Esophagus squamous epithelium (tissue), 5 donors: ENCODE measurements at places on chromosomes 11 and 22.

GRCh38 chr11:2541881-2542361, 97.1 kb downstream of the KCNQ1 start:
- no peak for DNase-seq

- no peak for DNase-seq
Measured at GRCh38 chr11:107179829-107180228, 161.6 kb upstream of the GUCY1A2 start.

DNA sequence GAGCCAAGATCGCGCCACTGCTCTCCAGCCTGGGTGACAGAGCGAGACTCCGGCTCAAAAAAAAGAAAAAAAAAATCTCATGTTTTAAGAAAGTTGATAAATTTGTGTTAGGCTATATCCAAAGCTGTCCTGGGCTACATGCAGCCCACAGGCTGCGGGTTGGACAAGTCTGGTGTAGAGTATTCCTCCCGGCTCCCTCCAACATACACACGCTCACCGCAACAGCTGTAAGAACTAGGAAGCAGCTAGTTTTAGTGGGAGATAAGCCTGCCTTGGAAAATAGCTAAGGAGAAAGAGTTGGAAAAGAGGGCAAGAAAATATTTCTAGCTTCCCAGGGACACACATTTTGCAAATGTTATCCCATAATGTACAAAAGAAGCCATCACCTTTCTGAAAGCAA, 46.6 kb downstream of the CELF1 start:
- no peak for DNase-seq

DNA sequence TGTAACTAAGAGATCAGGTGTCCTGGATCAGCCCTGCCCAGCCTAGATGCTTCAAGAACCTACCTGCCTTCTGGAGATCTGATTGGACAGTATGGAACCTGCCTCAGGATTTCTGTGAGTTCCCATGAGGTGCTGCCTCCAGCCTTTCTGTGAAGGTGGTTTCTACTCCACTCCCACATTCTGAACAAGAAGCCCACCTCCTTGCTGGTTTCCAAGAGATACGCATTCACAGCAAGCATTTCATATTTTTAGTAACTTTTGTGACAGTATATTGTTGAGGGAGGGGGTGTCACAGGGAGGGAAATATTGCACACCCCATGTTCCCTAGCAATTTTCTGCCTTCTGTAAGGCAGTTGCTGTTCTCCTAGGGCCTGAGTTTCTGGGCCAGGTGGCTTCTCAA, 204.4 kb downstream of the NAV2 start:
- no peak for DNase-seq

- DNase-seq = no peak
Measured at GRCh38 chr11:130418756-130419155, 9.7 kb downstream of the ADAMTS8 start.

GRCh38 chr22:48811885-48812284, 1015.8 kb downstream of the BRD1 start:
- DNase-seq = no peak

DNA sequence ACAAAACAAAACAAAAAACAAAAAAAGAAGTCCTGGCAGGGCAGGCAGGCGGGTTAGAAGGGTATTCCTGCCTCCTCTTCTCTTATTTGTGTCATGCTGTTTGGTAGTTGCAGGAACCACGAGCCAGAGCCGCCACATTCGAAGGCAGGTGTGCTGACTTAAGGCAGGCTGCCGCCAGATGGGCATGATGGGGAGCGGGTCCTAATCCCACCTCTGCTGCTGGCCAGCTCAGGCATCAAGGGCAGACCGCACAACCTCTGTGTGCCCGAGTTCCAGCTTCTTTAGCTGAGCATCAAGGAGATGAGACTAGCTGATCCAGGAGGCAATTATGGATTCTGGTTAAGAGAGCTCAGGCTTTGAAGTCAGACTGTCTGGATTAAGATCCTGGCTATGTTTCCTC, 12.1 kb downstream of the OAF start:
- DNase-seq = no peak

DNA sequence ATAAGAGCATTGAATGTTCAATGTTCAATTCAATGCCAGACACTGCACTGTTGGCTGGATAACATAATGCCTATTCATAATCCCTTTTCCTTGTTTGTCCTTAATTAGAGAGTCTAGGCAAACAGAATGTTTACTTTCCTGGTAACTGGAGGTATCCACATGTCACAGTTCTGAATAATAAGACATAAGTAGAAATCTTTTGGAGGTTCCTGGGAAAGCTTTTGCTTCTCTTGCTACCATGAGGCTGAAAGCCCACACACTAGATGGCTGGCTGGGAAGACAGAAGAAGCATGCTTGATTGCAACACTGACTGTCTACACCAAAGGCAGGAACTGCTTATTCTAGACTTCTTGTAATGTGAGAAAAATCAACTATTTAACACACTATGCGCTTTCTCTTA, 79.5 kb downstream of the GAB2 start:
- no peak for DNase-seq

DNA sequence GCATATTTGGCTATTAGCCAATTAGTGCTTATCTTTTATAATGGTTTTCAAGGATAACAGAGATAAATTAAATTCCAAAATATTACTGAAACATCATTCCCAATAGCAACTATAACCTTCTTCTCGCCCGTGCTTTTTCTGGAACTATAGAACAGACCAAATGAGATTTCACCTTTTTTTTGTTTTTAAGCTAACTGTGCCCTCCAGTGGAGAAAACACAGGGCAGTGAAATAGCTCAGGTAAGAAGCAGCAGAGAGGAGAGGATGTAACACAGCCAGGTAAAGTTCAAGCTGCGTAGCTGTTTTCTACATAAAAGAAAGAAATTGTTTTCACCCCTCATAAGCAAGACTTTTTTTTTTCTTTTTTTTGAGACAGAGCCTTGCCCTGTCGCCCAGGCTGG, 28.2 kb downstream of the HSD17B12 start:
- DNase-seq = no peak

- no peak for DNase-seq
Measured at GRCh38 chr11:63916837-63917691, at the start of gene RCOR2. Gene RCOR2 (minus strand): TSS chr11:63917164. CDS start chr11:63916456, 708 bp downstream.

- DNase-seq = no peak
Measured at GRCh38 chr22:48955351-48956311, 872.0 kb downstream of the BRD1 start.

- DNase-seq = no peak
Measured at GRCh38 chr22:19361501-19362103, 69.9 kb downstream of the HIRA start.

DNA sequence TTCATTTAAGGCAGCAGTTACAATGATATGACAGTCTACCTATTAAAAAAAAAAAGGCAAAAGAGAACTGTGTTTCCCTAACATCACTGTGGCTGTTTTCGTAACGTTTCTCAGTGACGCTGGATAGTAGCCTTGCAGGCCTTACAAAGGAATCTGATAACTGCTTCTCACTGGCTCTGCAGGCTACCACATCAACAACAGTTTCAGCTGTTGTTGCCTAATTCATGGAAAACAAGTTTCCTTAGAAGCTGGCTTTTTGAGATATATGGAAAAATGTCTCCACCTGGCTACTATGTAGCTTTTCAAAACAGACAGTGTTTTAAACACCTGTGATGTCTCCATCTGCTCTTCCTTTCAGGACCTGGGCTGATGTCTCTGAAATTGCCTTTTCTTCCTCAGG, 3.8 kb downstream of the OR51V1 start:
- DNase-seq = no peak

- no peak for DNase-seq
Measured at GRCh38 chr11:129412494-129412893, 36.8 kb downstream of the BARX2 start.

GRCh38 chr11:127182586-127183203, 182.1 kb upstream of the KIRREL3 start:
- no peak for DNase-seq

GRCh38 chr11:80103142-80103859, 662.5 kb upstream of the TENM4 start:
- no peak for DNase-seq

DNA sequence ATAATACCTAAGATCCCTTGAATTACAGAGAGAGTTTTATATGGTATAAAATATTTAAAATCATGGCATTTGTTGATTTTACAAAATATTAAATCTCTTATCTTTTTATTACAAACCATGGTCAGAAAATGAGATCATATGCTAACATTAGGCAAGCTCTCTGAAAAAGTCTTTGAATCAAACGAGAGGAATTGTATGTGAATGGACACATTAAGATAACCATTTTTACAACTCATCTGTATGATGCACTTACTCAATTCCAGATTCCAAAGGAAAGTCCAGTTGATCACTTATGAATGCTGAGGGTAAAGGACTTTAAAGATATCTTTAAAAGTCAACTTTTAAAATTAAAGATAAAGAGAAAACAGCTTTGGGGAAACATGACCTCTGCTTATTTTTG, 83.5 kb upstream of the LUZP2 start:
- no peak for DNase-seq

DNA sequence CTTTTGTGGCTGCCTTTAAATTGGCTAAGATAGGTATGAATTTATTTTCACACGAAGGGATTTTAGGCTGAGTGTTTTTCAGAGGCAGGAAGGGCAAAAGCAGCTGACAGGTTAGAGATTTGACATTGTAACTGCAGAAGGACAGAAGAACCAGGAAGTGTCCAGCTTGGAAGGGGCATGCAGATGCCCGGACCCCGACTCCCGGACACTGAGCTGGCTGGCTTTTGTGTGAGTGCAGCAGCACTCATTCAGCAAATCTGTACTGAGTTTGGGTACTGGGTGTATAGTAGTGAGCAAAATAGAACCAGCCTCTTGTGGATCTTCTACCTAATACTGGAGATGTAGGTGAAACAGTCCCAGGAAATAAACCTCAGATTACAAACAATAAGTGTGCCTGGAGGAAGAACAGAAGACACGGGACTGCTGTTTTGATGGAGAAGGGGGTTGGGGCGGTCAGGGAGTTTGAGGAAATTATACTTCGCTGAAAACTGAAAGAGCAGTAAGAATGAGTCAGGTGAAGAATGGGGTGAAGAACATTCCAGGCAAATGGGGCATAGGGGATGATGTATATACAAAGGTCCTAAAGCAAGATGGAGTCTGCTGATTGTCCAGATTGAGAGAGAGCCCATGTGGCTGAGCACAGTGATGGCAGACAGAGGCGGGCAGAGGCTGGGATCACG, 64.6 kb downstream of the PPFIBP2 start:
- no peak for DNase-seq

- DNase-seq = no peak
Measured at GRCh38 chr11:113591117-113591516, 115.0 kb downstream of the TMPRSS5 start.

DNA sequence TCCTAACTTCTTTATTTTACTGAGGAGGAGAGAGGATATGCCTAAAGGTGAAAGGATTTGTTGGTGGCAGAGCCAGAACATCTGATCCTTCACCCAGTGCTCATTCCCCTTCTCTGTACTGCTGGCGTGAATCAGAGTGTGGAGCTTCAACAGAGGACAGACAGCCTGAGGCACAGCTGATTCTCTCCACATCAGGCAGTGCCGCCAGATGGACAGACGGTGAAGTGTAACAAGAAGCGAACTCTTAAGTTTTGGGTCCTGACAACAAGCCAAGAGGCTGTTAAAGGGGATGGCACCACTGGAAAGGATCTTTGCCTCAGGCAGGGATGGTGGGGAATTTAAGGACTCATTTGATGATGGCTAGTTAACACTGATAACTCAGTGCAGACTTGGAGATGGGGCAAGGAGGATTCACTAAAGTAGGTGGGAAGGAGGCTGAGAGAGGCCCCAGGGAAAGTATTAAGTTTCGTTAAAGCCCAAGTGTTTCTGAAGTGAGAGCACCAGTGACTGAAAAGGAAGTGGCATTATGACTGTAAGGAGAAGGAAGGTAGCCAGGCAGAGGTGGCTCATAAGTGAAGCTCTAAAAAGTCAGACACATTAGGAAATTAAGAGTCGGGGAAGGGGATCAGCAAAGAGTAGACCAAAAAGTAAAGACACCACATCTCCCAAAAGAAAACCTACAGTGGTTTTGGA, 81.3 kb downstream of the CLPB start:
- DNase-seq = no peak
